ENCODE measurements at places on chromosomes 5 and 9.

DNA sequence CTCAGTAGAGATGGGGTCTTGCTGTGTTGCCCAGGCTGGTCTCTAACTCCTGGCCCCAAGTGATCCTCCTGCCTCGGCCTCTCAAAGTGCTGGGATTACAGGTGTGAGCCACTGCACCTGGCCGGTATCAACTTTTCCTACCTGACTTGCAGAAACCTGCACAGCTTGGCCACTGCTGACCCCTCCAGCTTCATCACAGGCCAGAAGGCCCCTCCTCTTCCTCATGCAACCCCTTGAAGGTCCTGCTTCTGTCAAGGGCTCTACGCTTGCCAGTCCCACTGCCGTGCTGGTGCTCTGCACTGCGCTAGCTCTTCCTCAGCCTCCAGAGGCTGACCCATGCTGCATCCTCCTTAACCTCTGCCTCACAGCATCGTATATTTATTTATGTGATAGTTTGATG, 32.5 kb upstream of the RNU6ATAC start:
- DNase-seq: no peak

DNA sequence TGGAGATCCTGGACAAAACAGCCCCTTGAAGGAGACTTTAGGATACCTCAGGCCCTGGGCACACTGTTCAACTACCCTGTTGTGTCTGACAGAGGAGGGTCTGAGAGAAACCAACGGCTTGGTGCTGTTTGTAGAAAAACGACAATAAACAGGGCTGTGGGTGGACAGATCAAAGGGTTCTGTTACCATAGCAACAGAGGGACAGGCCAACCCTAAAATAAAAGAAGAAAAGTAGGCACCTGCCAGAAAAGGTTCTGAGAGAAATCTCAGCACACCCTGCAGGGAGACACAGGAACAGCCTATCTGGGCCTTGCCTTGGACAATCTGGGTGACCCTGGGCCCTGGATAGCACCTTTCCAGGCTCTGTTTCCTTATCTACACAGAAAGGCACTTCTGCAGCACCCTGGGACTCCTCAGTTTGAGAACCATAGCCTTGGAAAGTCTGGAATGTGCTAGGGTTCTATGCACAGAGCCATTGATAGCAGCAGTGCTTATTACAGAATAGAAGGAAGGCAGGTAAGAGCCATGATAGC, 104.8 kb upstream of the TBC1D2 start:
- DNase-seq: no peak

GRCh38 chr5:99305045-99305580, 376.3 kb upstream of the CHD1 start:
- DNase-seq: no peak

DNA sequence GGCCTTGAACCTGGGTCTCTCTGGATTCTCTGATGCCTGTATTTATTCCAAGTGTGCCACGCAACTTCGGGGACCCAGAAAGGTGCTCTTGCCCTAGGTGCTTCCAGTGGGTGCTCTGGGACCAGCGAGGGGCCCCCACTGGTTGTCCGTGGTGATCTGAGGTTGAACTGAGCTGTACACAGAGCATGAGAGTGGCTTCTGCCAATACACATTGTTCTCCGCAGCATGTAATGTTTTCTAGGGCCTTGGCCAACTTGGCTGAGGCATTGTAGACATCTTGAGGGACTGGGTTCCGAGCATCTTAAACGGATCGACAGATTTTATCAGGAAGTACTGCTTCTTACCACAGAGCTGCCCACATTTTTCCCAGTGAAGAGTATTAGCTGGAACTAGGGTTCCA, 117.9 kb downstream of the MTX3 start:
- no peak for DNase-seq

GRCh38 chr5:2021484-2022176, 138.9 kb upstream of the IRX4 start:
- DNase-seq: no peak

All from right renal pelvis (tissue), 4 donors.